ENCODE measurements at places on chromosomes 3 and 15.

- no peak for DNase-seq
These were observed 59.0 kb downstream of the DPPA2 start for GRCh38 chr3:109257269-109257668.

DNA sequence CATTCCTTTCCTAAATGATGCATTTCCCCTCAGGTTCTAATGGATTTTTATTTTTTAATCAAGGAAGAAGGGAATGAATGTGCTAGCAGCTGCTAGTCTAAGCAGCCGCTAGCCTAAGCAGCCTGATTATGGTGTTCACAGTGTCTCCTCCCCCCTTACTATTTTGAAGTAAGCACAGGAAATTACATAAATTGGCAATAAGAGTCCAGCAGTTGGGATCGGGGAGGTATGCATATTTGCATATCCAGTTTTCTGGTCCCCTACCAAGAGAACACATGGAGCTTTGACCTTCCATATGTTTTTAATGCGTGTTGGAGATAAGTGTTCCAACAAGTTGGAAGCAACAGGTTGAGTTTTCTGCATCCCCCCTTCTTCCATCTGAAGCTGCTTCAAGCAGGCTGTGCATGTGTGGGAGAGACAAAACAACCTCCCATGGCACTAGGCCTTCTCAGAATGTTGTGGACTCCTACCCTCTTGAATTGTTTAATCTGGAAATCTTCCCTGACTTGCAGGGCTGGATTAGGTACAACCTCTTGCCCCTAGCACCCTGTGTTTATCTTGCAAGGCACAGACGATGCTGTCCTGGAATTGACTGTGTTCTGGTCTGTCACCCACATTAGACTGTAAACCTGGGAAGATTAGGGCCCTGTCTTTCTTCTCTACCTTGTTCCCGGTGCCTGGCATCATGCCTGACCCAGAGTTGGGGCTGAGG lies 124.8 kb upstream of the LRIG1 start:
- DNase-seq, result no peak

GRCh38 chr15:88580532-88580931 lies 34.1 kb upstream of the DET1 start:
- no peak for DNase-seq

DNA sequence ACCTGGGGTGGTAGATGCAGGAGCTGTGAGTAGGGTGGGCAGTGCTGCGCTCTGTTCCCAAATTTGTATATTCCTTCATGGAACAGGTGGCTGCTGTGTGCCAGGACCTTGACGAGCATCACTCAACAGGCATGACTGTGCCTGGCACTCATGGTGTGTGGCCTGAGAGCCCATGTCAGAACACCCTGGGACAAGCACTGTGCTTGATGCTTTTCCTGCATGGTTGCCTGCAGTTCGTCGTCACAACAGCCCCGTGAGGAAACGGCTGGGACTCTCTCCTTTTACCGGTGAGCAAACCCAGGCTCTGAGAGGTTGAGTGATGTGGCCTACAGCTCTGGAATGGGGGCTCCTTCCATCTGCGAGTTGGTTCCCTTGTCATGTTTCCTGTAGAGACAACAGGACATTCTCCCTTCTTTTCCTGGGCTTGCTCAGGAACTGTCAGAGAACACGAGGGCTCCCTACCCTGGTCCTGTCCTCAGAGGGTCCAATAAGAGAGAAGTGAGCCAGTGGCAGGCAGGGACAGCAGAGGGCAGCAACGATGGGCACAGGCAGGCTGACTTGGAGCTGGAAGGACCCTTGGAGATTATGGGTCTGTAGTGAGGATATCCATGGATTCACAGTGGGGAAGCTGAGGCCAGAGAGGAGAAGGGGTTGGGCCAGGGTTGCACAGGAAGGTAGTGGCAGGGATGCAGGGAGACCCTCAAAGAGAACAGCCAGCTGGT lies 37.4 kb downstream of the PRKCD start:
- no peak for DNase-seq

DNA sequence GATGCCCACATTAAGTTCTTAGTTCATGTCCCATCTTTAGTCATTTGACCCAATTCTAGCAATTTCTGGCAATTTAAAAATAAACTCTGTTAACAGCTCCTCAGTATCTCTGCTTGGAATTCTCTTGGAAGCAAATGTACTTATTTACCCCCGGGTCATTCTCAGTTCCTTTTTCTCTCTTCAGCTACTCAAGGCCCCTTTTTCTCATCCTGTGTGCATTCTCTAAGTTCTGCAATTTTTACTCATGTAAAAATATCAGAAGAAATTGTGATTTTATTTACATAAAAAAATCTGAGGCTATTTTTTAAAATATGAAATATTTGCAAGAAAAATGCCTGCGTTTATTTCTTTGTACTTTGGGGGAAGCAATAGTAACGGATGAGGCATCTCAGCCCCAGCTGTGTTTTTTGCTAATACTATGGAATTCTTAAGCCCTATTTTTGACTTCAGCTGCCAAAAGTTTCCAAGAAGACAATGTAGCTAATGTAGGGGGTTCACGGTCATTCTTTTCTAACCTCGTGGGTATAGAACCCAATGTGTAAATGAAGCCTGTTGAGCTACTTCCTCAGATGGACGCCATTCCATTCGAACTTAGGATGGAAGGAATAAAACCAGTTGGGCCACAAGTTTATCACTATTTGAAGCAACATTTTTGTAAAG lies 20.0 kb downstream of the CERS3 start:
- no peak for DNase-seq

DNA sequence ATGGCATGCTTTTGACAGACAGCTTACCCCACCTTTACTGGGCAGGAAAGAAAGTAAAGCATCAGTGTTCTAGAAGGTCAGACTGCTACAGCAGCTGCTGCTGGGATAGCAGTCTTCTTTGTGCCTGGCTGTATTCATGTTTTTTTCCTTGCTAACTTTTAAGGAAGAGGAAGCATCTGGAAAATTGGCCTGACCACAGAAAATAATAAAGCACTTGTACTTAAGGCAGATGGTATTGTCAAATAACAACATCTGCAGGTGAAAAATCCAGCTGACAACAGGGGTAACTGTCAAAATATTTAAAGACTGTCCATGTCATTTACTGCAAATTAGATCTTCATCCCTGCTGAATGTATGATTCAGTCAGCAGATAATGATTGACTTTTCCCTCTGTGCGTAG lies 229.0 kb downstream of the OXSM start:
- no peak for DNase-seq

DNA sequence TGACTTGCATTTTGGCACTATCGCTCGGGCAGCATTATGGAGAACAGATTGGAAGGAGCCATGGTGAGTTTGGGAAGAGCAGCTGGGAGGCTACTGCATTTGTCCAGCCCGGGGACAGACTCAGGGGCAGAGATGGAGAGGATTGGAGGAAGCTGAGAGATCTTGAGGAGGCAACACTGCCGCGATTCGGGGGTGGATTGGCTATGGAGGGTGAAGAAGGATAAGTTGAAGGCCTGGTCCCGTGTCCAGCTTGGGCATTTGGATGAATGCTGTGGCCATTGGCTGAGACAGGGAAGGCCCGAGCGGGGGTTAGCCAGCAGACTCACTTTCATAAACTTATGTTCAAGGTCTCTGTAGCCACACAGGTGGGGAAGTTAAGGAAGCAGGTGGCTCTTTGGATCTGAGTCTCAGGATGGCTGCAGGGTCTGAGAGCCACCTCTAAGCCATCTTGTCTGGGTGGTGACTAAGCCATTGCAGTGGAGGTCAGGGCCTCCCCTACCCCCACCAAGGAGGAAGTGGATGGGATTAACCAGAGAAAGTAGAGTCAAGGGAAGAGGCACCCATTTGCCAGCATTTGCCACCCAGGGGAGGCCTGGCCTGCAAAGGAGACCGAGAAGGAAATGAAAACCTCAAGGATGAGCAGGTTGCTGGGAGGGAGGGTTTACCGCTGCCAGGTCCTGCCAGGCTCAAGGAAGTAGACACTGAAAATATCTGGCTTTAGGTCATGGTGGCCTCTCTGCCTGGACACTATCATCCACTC lies 144.0 kb upstream of the TLE3 start:
- no peak for DNase-seq

GRCh38 chr3:45564172-45564571 lies 30.4 kb upstream of the LIMD1 start:
- DNase-seq, result no peak

DNA sequence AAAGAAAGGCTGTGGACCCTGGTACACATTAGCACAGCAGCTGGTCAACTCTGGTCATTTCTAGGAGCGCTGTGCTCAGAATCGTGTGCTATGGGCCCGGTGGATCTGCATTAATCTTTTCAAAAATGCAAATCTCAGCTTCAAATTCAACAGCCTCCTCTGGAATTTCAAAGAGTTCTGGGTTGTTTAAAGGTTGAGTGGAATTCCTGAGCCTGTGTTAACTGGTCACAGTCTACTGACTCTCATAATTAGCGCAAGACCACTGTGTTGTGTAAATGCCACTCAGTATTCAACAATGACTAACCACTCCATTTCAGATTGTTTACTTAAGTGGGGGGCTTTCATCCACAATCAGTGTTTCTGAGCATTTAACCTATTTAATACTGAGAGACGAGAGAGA lies 2.7 kb upstream of the ARNT2 start:
- DNase-seq, result no peak

DNA sequence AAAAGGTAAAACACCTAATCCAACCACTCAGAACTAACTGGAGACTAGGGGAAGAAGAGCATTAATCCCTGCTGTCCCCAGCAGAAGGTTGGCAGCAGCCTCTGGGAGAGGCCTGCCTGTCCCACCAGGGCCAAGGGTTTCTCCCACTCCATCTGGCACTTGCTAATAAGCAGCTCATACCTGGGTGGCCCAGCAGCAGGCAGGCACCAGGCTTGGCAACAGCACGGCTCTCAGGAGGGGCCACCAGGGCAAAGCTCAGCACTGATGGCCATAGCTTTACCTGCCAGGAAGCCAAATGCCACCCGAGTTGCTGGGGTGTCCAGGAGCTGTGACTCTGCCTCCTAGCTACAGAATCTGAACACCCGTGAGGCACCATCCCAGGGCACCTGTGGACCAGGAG lies 58.3 kb downstream of the BOC start:
- no peak for DNase-seq

GRCh38 chr15:70440416-70441138 lies 322.8 kb downstream of the UACA start:
- no peak for DNase-seq

DNA sequence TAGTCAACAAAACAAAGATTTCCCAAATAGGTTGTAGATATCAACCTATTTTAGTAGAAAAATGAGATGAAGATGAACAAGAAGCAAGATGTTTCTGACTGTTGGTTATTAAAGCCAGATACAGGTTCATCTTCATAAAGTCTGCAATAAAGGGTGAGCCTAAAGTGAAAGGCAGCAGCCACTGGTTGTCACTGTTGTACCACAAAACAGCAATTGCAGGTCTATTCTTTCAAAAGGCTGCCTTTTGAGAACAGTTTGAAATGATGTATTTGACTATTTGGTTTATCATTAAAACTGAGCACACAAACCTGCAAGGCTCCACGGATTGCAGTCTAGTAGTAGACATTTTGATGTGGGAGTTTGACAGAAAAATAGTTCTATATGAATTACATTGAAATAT lies 543.4 kb downstream of the GBE1 start:
- DNase-seq, result no peak

- no peak for DNase-seq
These were observed 405.5 kb downstream of the SHQ1 start for GRCh38 chr3:72442759-72443158.

DNA sequence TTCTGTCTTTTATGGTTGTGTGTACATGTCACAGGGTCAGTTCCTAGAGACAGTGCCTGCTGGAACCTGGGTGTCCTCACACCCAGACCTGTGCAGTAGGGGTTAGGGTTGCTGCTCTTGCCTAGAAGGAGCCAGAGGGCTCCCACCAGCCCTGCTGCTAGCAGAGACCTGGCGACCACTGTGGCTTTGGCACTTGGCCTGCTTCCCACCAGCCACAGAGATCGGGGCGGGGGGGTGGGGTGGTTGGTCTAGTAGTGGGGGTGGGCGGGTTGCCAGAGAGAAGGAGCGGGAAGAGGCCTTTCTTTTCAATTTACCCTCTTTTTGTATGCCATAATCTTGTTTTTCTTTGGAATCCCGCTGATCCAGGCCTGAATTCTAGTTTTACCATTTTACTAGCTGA lies 29.4 kb downstream of the EEFSEC start:
- DNase-seq, result no peak

DNA sequence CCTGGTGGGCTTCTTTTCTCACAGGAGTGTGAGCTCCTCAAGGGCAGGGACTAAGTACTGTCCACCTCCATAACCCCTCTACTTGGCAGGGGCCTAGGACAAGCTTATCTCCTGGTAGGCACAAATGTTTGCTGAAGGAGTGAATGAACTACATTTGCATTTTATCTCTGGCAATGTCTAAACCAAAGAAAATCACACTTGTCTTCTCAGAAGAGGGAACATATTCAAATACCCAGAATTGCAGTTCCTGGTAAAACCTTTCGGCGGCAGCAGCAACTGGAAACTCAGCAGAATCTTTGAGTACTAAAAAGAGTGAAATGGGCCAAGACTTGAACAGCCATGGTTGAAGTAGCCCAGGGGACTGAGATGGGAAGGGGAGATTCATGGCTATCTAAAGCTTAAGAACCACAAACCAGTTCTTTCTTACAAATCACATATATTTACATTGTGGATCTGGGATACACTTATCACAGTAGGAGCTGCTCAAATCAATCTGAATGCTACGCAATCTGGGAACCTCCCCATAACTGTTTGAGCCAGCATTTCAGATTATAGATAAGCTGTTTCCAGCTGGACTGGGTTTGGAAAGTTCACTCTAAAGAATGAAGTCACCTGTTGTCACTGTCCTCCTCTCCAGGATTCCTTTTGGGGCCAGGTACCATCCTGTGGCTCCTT lies 18.7 kb upstream of the PTPN9 start:
- DNase-seq, result no peak

- no peak for DNase-seq
These were observed 107.2 kb downstream of the GTPBP8 start for GRCh38 chr3:113097960-113098447.

GRCh38 chr15:34813446-34814190 lies 18.3 kb upstream of the ACTC1 start:
- DNase-seq, result no peak

DNA sequence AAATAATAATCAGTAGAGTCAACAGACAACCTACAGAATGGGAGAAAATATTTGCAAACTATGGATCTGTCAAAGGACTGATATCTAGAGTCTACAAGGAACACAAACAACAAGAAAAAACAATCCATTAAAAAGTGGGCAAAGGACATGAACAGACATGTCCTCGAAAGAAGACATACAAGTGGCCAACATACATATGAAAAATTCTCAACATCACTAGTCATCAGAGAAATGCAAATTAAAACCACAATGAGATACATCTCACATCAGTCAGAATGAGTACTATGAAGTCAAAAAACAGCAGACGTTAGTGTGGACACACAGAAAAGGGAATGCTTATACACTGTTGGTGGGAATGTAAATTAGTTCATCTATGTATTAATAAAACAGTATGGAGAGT lies 33.7 kb downstream of the SLC2A2 start:
- DNase-seq, result no peak

Measured in NCI-H2107 (cell line).